ENCODE measurements at places on chromosomes 2 and 18.

- no peak for DNase-seq
These were observed 58.8 kb upstream of the LYPD6 start for GRCh38 chr2:149271575-149271974.

DNA sequence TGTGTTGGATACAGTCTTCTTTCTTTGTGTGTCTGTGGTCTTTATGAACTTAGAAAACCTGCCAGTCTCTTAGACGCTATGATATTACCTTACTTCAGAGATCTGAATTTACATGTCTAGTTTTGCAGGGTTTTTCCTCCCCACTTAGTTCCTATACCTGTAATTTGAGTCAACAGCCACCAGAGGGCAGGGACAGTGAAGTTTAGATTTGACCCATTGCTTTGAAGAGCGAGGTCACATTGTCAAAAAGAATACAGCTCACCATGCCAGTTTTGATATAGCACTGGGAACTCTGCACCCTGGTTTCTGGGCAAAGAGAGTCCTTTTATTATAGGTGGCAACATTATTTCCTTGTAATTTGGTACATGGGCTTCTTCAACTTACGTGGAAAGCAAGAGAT lies 102.3 kb downstream of the MAPK4 start:
- DNase-seq = no peak

- no peak for DNase-seq
These were observed 206.2 kb downstream of the RPIA start for GRCh38 chr2:88897715-88898114.

- no peak for DNase-seq
These were observed 612.2 kb downstream of the TSN start for GRCh38 chr2:122367646-122368010.

DNA sequence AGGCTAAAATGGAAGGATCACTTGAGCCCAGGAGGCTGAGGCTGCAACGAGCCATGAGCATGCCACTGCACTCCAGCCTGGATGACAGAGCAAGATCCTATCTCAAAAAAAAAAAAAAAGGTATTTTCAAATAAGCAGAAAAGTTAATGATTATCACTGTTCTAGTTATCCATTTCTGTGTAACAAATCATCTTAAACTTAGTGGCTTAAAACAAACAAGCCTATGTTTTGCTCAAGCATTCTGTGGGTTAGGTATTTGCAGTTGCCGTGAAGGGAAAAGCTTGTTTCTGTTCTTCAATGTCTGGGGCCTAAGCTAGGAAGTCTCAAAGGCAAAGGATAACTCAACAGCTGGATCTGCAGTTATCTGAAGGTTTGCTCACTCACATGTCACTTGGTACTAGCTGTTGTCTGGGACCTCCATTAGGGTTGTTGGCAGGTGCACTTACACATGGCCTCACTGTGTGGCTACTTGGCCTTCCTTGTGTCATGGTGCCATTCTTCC lies 14.1 kb downstream of the MFF start:
- no peak for DNase-seq

- DNase-seq = no peak
These were observed 8.2 kb upstream of the MAP4K4 start for GRCh38 chr2:101689114-101689825.
